Muscle of arm (tissue), 14 donors: ENCODE measurements at places on chromosomes 2 and 18. TPM values are rescaled to one million over a fixed set of nuclear protein-coding genes. Genes with fewer than 3 reads are reported as not detected.

Gene LGALSL
- not detected for polyA plus RNA-seq

Gene RTP5
- polyA plus RNA-seq, result not detected

Gene HOXD11
- 0.18 TPM for polyA plus RNA-seq

Gene CDKL4
- polyA plus RNA-seq, result not detected

DNA sequence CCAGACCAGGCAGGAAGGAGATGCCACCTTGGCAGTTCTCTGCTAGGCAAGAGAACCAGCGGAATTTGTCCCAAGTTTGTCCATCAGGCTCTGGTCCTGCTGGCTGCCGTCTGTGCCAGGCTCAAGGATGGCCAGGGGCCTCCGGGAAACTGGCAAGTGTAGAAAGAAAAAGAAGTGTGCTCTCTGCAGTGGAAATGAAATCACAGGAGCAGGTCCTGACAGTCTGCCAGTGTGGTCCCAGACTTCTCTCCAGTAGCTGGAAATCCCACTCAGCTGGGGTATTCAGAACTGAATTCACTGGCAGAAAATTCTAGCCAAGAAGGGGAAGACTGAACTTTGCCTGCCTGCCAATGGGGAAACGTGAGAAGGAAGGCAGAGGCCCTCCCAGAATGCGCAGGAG is 91.0 kb downstream of the STPG4 start:
- no peak for DNase-seq

- DNase-seq, result no peak
Measured at GRCh38 chr2:185583058-185583816, 155.4 kb upstream of the FSIP2 start.

GRCh38 chr2:188042412-188042811 is 249.3 kb upstream of the GULP1 start:
- peak; percentile 25 for DNase-seq
